Stimulated activated CD8-positive, alpha-beta memory T cell treated with anti-CD3 and anti-CD28 coated beads, Interleukin-15, amount 100 ng/mL, for 48 hours (primary cell): ENCODE measurements at places on chromosomes 3 and 15.

- DNase-seq, result no peak
These were observed 45.3 kb upstream of the MAGEF1 start for GRCh38 chr3:184757022-184757651.

DNA sequence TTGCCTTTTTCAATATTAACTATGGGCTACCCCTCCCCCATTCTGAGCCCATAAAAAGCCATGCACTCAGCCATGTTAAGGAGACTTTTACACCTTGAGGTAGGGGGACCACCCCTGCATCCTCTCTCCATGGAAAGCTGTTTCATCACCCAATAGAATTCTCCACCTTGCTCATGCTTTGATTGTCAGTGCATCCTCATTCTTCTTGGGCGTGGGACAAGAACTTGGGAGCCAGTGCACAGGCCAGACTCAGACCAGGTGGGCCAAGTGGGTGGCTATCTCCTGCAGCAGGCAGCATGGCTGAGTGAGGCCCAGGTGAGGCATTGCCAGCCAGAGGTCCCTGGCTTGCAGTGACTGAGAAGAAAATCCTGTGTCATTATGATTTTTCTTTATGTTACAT is 357.4 kb upstream of the CDIN1 start:
- DNase-seq, result no peak

DNA sequence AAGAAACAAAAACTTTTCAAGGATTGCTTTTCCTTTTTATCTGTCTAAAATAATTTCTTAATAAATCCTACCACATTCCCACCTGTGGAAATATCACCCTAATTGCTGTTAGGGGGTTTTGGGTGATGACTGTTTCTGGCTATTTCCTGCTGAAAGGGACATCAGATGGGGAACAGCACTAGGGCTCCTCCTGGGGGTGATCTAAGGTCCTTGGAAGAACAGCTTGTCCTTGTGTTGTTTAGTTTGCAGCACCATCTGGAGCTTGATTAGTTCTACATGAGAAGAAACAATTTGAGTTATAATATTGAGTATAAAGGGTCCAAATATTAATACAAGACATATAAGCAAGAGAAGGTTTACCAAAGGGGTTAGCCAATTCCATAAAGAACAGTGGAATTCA is 18.7 kb downstream of the OR5H15 start:
- DNase-seq, result no peak

DNA sequence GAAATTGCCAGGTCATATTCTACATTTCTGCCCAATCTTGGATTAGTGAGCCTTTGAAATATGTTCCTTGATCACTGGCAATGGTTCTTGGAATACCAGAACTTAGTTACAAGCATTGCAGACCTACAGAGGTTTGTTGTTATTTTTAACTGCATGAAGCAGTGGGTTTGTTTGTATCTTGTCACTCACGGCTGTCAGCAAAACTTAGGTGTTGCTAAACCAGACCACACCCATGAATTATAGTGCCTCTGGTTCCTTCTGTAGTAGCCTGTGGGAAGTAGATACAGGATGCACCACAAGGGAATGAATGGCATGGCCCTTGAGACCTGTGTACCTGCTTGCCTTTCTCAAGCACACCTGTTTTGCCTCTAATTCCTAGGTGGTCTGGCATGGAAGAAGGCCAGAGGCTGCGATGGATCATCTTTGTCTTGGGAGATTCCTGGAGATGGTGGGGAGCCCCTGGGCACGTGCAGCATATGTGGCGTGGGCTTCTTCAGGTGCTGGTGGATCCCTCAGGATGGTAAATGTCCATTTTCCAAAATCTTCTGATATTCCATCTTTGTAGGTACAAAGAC is 138.8 kb downstream of the SNRPN start:
- DNase-seq, result no peak

- DNase-seq, result no peak
These were observed 223.6 kb upstream of the TBL1XR1 start for GRCh38 chr3:177420651-177421480.
